Muscle of leg (tissue), 16 donors: ENCODE measurements at places on chromosomes 16 and 17. TPM values are rescaled to one million over a fixed set of nuclear protein-coding genes. Genes with fewer than 3 reads are reported as not detected.

The CREBBP gene
- total RNA-seq = 26.4 TPM

The BCL6B gene
- total RNA-seq = 15.1 TPM

The PITPNM3 gene
- 2.1 TPM for total RNA-seq

The CCDC154 gene
- total RNA-seq = 2.1 TPM

The CLEC3A gene
- not detected for total RNA-seq

The CLEC19A gene
- not detected for total RNA-seq

The SPNS2 gene
- total RNA-seq = 5.0 TPM

The HOXB2 gene
- total RNA-seq = 2.7 TPM

The KCNH4 gene
- not detected for total RNA-seq

The KRTAP9-2 gene
- not detected for total RNA-seq

The RCVRN gene
- 0.31 TPM for total RNA-seq

The SRR gene
- 12.4 TPM for total RNA-seq

The FOXN1 gene
- not detected for total RNA-seq

The CDRT15L2 gene
- not detected for total RNA-seq

The KRT13 gene
- total RNA-seq = 0.13 TPM

The SPATA32 gene
- total RNA-seq = 0.04 TPM

The CASKIN1 gene
- total RNA-seq = 0.75 TPM

The WDR90 gene
- 12.3 TPM for total RNA-seq

The CD300E gene
- total RNA-seq = 0.09 TPM

The GRAP gene
- 2.7 TPM for total RNA-seq

The CLDN6 gene
- total RNA-seq = 0.09 TPM

The DNAH9 gene
- 0.18 TPM for total RNA-seq

The KRTAP4-9 gene
- total RNA-seq = not detected

The PRAC1 gene
- not detected for total RNA-seq

The LIMD2 gene
- total RNA-seq = 7.7 TPM

The RNU2-1 gene
- total RNA-seq = not detected

The ZFP3 gene
- total RNA-seq = 6.3 TPM

The DRC7 gene
- total RNA-seq = 0.09 TPM

The PYY gene
- total RNA-seq = not detected
